ENCODE measurements at places on chromosomes 13 and 19. TPM values are rescaled to one million over a fixed set of nuclear protein-coding genes. Genes with fewer than 3 reads are reported as not detected.

The KLC3 gene
- 0.72 TPM for total RNA-seq

The ZNF808 gene
- total RNA-seq = 0.31 TPM

The KANK2 gene
- 35.1 TPM for total RNA-seq

The ZNF581 gene
- 49.4 TPM for total RNA-seq

The CALR3 gene
- not detected for total RNA-seq

The ELSPBP1 gene
- total RNA-seq = not detected

The GPR12 gene
- not detected for total RNA-seq

The SRRM5 gene
- 1.1 TPM for total RNA-seq

The NPHS1 gene
- 0.55 TPM for total RNA-seq

The TNFRSF19 gene
- 2.9 TPM for total RNA-seq

The OLFM2 gene
- total RNA-seq = 12.3 TPM

The LMTK3 gene
- total RNA-seq = 4.5 TPM

The ANKRD24 gene
- 0.28 TPM for total RNA-seq

The CD70 gene
- 22.0 TPM for total RNA-seq

The PTGIR gene
- total RNA-seq = 0.06 TPM

The DNAAF3 gene
- total RNA-seq = 7.2 TPM

The WTIP gene
- 31.0 TPM for total RNA-seq

The VSTM2B gene
- not detected for total RNA-seq

The ZNF154 gene
- total RNA-seq = not detected

The SIGLEC8 gene
- total RNA-seq = not detected

The TEX101 gene
- not detected for total RNA-seq

The ZNF442 gene
- not detected for total RNA-seq

The KEAP1 gene
- total RNA-seq = 73.6 TPM

The LIM2 gene
- not detected for total RNA-seq

The CCDC159 gene
- total RNA-seq = 4.3 TPM

The CCL25 gene
- not detected for total RNA-seq

The SIGLEC10 gene
- total RNA-seq = not detected

The IFI30 gene
- 15.6 TPM for total RNA-seq

The YJU2 gene
- 19.8 TPM for total RNA-seq

The KLK8 gene
- total RNA-seq = not detected

The NCAN gene
- total RNA-seq = 0.15 TPM

The MISP3 gene
- total RNA-seq = 4.2 TPM

The AMER2 gene
- not detected for total RNA-seq

The CEACAM7 gene
- not detected for total RNA-seq

The CEACAM3 gene
- total RNA-seq = not detected

The ARHGAP35 gene
- total RNA-seq = 23.9 TPM

The PRKCG gene
- 5.8 TPM for total RNA-seq

The FGF21 gene
- not detected for total RNA-seq

The ZNF787 gene
- total RNA-seq = 45.8 TPM

The BLVRB gene
- 344 TPM for total RNA-seq
